H9 (cell line): ENCODE measurements at places on chromosomes 5 and 9.

DNA sequence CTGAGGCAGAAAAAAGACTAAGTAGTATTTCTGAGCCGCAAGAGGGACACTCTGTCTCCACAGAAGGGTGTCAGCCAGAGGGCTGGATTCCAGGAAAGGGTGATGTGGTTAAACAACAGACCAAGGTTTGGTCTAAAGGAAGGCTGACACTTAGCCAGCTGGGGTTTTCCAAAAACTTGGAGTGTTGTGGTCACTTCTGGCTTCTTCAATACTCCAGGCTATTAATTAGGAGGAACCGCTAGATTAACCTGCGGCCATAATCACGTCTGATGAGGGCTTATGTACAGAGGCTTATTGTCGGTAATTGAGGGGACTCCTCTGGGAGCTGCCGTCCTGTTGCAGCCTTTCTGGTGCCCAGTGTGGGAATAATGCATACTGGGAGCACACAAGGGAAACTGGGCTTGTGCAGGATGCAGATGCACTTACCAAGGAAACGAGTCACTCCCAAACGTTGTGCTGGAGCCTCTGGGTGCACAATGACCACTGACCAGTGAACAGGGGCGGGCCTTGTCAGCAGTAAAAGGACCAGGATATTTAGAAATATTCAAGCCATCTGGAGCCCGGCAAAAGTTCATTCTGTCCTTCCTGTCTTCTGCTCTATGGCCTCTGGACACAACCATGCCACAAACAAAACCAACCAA lies 70.2 kb upstream of the TUT7 start:
- DNase-seq: no peak

GRCh38 chr5:139186752-139187326 lies 11.3 kb downstream of the SIL1 start:
- no peak for DNase-seq

DNA sequence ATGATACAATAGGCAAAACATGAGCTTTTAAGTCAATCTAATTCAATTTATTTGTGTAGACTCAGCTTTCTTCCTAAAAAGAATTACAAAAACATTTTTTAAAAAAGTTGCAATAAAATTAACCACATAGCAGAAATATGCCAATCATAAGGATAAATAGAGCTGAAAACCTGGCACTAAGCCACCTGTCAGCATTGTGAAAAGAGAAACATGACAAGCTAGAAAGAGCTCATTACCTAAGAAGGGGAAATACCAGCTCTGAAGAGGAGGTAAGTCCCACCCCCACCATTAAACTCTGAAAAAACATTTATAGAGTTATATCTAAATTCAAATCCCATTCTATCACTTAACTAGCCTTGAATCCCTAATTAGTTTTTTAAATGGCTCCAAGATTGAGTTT lies 372.9 kb downstream of the OSTF1 start:
- DNase-seq: no peak

DNA sequence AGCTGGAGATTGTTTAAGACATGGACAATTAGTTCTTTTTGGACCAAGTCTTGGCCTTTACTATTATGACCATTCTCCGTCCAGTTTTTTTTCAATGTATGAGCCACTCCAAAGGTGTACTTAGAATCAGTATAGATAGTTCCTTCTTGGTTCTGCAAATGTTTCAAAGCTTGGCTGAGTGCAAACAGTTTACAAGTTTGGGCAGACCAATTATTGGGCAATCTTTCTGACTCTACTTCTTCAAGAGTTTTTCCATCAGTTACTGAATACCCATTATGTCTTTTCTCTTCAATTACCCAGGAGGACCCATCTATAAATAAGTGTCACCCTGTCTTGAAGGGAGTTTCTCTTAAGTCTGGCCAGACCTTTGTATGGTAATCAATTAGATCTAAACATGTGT lies 15.5 kb downstream of the IFT74 start:
- DNase-seq: no peak

GRCh38 chr5:6394429-6395101 lies 16.2 kb upstream of the MED10 start:
- DNase-seq: no peak

DNA sequence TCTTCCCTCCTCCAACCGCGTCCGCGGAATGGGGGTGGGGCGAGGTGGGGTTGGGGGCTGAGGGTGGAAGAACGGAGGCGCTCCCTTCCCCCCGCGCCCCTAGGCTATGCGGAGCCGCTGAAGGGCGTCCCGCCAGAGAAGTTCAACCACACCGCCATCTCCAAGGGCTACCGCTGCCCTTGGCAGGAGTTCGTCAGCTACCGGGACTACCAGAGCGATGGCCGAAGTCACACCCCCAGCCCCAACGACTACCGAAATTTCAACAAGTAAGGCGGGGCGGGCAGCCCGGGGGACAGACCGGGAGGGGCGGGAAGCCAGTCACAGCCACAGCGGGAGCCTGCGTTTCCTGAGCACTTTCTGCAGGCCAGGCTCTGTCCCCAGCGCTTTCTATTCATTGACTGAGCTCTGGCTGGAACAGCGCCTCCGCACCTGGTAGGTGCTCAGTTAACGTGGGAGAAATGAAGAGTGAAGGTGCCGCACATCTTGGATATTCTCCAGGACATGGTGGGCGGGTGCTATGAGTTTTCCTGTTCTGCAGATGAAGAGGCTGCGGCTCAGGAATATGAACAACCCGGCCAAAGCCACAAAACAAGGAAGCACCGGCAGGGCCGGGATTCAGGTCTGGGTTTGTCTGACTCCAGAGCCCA lies 11.3 kb downstream of the MYOZ3 start:
- DNase-seq: peak; percentile 89

GRCh38 chr5:146643776-146644175 lies 127.8 kb upstream of the GPR151 start:
- DNase-seq: no peak

GRCh38 chr5:14675865-14676300 lies 11.4 kb downstream of the OTULIN start:
- no peak for DNase-seq

- DNase-seq: no peak
Measured at GRCh38 chr9:30800421-30800820, 1584.0 kb upstream of the ACO1 start.

DNA sequence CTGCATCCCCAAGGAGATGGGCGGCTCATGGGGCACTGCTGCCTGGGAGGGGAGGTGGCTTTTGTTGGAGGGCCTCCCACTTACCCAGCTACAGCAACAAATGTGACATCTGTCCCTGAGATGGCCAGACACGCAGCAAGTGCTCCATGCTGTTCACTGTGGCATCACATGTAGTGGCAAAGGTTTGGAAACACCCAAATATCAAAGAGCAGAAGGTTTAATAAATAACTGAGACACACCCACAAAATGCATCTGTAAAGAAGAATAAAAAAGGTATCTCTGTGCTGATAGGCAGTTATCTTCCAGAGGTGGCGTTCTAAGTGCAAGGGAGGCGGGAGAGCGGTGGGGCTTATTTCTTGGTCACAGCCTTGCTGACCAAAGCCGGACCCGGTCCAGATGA lies 23.3 kb upstream of the CLPTM1L start:
- DNase-seq: no peak

- DNase-seq: peak; percentile 65
Measured at GRCh38 chr9:826500-827280, 14.8 kb upstream of the DMRT1 start.

- DNase-seq: no peak
Measured at GRCh38 chr5:14164164-14165163, 21.3 kb downstream of the TRIO start.

GRCh38 chr5:34756781-34757624 lies 82.0 kb upstream of the TTC23L start:
- no peak for DNase-seq

- DNase-seq: no peak
Measured at GRCh38 chr5:181001947-181002346, 13.3 kb downstream of the BTNL3 start.

DNA sequence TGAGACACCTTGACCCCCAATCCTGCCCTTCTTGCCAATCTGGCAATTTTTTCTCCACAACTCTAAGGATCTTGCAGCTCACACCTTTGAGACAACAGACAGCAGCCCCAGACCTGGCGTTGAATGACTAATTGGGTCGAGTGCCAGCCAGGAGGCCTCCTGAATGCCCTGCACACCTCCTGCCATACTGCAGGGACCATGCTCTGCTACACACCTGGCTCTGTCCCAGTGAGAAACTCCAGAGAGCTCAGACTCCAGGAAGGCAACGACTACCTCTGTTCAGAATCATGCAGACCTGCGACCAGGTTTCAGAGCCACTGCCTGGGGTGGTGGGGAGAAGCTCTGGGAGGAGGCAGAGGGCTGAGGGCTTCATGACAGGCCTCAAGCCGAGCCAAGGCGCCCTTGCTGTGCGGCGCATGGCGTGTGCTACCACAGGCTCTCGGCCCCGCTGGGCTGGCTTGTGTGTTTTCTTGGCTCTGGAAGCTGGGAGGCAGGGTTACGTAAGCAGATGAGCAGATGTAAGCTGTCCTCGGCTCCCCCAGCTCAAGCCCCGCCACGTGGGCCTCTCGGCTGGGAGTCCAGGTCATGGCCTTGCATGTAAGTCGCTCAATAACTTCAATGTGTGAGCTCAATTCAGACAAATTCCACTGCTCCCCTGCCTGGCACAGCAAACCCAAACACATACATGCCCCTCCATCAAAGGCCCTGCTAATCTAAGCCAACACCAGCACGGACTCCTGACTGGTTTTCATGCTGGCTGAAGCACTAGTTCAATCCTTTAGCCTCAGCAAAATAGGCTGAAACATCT lies 27.5 kb downstream of the B4GALT1 start:
- DNase-seq: no peak

DNA sequence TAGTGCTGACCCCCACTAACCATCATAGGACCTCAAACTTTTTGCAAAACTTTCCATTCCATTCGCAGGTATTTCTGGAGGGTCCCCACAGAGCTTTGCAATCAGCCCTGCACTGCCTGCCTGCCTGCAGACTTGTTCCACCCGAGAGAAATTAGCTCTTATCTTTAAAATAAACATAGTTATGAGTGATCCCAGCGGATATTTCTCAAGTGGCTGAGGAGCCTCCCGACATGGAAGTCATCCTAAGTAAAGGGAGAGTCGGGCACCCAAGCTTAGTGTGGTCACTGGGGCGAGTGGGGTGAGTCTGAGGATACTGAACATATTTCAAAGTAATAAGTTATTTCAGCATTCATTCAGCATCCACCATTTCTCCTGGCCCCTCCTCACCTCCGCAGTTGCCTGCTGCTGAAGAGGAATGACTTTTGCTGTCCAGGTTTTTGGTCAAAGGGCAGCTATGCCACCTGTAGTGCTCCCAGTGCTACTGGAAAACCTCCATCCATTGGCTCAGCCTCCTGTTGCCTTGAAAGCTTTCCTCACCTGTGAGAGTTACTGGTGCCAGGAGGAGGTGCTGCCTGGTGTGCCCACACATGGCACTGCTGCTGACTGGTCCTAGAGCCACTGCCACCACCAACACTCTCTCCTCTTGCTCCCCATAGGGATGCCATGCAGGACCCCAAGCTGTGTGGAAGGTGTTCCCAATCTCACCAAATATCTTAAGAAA lies 89.7 kb upstream of the PCSK1 start:
- DNase-seq: no peak

GRCh38 chr5:141941307-141941706 lies 16.7 kb downstream of the PCDH12 start:
- no peak for DNase-seq

DNA sequence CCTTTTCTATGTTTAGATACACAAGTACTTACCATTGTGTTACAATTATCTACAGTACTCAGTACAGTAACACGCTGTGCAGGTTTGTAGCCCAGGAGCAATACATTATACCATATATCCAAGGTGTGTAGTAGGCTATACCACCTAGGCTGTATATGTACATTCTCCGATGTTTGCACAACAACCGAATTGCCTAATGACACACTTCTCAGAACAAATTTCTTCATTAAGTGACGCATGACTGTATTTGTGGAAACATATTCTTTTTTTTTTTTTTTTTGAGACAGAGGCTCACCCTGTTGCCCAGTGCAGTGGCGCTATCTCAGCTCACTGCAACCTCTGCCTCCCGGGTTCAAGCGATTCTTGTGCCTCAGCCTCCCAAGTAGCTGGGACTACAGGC lies 4.0 kb upstream of the RAD23B start:
- no peak for DNase-seq

DNA sequence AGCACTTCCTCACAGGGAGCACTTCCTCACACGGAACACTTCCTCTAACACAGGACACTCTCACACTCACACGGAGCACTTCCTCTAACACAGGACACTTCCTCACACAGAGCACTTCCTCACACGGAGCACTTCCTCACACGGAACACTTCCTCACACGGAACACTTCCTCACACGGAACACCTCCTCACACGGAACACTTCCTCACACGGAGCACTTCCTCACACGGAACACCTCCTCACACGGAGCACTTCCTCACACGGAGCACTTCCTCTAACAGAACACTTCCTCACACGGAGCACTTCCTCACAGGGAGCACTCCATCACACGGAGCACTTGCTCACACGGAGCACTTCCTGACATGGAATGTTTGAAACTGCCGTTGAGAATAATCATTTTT lies 13.4 kb downstream of the POMT1 start:
- DNase-seq: no peak

GRCh38 chr5:132365213-132365612 lies 4.3 kb upstream of the SLC22A5 start:
- DNase-seq: no peak

- no peak for DNase-seq
Measured at GRCh38 chr5:145178641-145179523, 656.3 kb downstream of the PRELID2 start.

- no peak for DNase-seq
Measured at GRCh38 chr9:106482733-106483132, 380.2 kb upstream of the ZNF462 start.

DNA sequence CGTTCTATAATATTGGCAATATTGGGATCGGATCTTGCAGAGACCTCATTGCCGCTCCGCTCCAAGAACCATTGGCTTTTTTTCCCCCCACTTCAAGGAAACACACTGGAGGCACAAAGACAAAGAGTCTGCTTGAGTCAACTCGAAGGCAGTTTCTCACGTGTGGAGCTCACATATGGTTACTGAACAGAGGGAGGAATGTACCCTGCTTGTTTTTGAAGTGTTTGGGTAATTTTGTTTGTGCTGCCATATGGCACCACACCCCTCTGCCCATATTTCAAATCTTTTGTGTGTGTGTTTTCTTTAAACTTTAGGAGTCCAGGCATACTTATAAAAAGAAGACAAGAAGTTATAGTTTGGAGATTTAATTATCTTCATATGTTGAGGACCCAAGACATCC lies 595.9 kb downstream of the DTWD2 start:
- DNase-seq: no peak

GRCh38 chr5:141613344-141613743 lies 5.5 kb downstream of the DIAPH1 start:
- DNase-seq: no peak

- no peak for DNase-seq
Measured at GRCh38 chr5:109826426-109826825, 136.7 kb downstream of the MAN2A1 start.

GRCh38 chr5:158376679-158377078 lies 517.7 kb upstream of the CLINT1 start:
- DNase-seq: no peak

DNA sequence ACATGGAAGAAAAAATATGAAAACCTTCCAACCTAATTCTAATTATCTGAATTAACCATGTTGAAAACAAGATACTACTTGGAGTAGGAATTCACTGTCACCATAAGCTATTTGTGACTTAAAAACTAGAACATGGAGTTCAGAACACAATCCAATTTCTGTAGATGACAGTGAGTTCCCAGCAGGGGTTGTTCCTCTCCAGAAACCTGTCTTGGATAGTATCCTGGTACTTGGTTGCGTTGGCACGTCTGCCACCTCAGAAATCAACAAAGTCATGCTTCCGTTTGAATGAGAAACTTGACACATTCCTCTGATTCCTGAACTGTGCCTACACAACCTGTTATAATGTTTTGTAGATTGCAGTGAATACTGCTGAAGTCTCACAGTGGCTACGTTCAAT lies 789.9 kb upstream of the DMAC1 start:
- DNase-seq: no peak
